Activated CD8-positive, alpha-beta memory T cell treated with anti-CD3 and anti-CD28 coated beads for 4 hours (primary cell): ENCODE measurements at places on chromosomes 16 and 17.

- no peak for DNase-seq
Measured at GRCh38 chr17:81684442-81684911, 666 bp downstream of the HGS start.

GRCh38 chr16:89277641-89278341, 60.3 kb downstream of the ZNF778 start:
- DNase-seq = no peak

- no peak for DNase-seq
Measured at GRCh38 chr17:5220074-5220473, 14.6 kb downstream of the SCIMP start.

- DNase-seq = no peak
Measured at GRCh38 chr17:15007147-15007553, 258.0 kb downstream of the PMP22 start.

GRCh38 chr17:67637901-67638641, 79.7 kb upstream of the NOL11 start:
- no peak for DNase-seq

DNA sequence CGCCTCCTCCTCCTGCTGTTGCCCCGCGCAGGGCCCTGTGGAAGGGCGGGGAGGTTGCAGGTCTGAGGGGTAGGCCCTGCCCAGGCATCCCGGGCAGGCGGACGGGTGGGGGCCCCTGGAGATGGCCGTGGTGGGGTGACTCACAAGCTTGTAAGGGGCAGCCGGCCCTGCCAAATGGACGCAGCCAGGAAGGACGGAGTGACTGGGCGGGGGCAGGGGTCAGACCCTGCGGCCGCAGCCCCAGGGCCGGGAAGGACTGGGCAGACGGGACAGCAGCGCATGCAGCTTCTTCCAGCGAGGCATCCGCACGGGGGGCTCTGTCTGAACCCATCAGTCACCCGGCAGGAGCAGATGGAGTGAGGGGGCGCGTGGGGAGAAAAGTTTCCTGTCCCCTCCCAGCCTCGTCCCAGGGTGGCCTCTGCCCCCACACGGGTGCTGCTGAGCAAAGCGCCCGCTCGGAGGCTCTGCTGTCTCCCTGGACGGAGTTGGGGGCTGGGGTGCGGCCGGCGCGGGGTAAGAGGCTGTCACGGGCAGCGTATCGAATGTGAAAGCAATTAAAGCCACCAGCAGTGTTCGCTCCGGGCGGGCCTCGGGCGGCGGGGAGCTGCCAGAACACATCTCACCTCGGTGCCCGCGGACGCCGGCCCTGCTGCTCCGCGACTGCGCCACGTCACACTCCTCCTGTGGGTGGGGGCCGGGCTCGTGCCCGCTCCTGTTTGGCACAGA, 5.4 kb upstream of the PRR35 start:
- DNase-seq = no peak

- DNase-seq = no peak
Measured at GRCh38 chr17:48406936-48407567, 23.0 kb downstream of the SKAP1 start.

- no peak for DNase-seq
Measured at GRCh38 chr16:81432937-81433557, 11.6 kb upstream of the CMIP start.

- no peak for DNase-seq
Measured at GRCh38 chr16:24966031-24966430, 49.1 kb downstream of the ARHGAP17 start.

DNA sequence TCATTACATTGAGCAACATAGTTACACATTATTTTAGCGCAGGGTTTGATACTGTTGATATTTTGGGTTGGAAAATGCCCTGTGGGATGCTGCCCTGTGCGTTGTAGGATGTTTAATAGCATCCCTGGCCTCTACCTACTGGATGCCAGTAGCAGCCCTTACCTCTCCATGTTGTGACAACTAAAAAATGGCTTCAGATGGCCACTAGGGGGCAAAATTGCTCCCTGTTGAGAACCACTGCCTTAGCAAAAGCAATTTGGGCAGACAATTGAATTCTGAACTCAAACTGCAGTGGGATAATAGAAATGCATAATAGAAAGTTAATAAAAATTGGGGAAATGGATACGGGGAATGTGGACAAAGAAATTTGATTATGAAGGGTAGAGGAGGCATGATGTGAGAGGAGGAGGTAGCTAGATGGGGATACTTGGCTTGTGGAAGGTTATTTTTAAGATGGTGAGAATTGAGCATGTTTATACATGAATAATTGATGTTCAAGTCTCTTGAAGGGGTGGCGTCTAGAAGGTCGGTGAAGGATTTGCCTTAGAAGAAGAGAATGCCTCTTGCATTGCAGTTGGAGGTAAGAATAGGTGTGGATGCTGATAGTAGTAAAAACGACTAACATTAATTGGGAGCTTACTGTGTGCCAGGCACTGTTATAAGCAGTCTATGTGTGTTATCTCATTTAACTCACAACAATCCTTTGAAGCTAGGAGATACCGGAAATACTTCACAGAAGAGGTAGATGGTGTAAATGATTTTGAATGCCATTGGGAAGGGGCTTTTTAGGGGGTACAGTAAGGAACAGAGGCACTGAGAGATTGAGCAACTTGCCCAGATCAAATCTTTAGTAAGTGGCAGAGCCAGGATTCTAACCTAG, 19.0 kb downstream of the HEATR9 start:
- peak; percentile 28 for DNase-seq

DNA sequence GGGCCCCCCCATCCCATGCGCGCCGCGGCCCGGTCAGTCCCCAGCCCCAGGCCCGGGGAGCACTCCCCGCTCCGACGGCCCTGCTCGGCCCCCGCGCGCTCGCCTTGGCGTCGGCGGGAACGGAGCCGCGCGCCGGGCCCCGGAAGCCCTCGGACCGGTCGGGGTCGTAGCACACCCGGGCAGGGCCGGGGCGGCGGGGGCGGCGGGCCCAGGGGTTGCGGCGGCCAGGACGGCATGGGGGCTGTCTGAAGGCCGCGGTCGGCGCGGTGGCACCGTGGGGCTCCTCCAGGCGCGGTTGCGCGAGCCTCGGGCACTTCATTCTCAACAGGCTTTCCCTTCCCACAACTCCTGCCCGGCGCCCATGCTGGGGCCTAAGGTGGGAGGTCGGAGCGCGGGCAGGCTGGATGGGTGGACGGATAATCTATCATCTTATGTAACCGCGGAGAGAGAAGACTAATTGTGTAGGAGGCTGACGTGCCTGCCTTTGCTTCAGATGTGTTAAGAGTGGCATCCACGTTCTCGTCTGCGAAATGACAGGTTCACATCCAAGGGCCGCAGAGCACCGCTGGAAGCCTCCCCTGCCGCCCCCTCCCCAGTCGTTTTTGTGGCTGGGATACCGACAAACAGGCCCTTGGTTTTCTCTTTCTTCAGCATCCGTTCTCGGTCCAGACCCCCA, 708 bp downstream of the BAIAP2 start:
- DNase-seq = no peak

DNA sequence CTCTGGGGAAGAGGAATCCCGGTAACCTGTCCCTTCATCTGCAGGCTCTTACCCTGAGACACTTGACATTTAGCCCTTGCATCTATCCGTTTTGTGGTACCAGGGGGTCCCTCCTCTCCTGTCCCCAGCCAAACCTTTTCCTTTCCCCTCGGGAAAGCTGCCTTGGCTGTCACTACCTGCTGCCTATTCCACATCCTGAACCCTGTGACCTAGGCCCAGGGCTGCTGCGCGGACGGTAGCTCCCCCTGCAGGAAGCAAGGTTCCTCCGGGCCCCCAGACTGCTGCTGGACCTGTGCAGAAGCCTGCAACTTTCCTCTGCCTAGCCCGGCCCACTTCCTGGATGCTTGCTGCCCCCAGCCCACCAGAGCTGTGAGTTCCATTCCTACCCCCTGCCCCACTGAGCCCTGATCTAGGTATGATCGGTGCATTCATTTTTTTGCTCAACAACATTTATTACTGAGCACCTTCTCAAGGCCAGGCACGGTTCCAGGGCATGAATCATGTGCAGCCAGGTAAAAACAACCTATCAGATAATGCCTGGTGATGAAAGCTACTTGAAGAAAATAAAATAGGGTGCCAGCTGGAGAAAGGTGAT, 10.5 kb upstream of the ALDOA start:
- DNase-seq = no peak

DNA sequence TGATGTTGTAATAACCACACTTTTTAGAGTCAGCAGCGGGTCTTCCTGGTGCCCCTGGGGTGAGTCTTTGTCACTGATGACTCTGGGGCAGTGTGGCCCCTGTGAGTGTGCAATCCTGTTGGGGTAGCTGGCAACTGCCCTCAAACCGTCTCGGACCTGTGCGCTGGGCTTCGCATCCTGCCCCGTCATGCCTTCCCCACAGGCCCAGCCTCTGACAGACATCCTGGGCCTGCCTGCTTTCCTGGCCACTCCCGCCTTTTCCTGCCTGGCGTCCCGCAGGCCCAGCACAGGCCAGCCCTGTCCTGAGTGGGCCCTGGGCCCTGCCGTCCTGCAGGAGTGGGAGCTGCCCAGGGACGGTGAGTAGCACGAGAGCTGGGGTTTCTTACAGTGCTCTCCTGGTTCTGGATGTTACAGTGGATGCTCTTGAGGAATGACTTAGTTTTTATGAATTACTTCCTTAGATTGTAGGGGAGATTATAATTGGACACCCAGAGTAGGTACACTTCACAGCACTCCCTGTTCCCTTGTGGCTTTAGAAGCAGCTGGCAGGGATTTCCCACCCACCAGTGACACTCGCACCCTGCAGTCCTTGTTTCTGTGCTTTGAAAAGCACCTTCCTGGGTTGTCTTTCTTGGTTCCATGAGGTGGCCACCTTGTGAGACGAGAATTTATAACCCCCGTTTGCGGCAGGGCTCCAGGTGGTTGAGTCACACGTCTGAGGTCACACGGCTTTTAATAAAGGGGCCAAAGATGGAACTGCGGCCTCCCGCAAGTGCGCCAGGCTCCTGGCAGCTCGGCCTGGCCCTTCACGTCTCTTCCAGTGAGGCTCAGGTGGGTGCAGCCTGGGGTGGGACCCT, 50.0 kb upstream of the CAPN15 start:
- DNase-seq = no peak

DNA sequence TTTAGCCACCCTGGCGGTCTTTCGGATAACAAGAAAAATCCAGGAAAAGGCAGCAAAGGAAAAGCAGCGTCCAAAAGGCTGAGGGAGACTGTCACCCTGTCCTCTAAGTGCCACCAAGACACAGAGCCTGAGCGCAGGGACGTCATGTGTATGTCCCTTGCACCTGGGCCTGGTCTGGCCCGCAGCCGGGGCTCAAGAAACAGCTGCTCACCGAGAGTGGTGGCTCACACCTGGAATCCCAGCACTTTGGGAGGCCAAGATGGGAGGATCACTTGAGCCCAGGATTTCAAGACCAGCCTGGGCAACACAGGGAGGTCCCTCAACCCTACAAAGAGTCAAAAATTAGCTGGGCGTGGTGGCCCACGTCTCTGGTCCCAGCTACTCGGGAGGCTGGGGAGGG, 9.2 kb upstream of the MEAK7 start:
- DNase-seq = no peak

GRCh38 chr16:1990351-1991134, 773 bp downstream of the SYNGR3 start:
- DNase-seq = no peak
